ENCODE measurements at places on chromosomes 6 and 20. TPM values are rescaled to one million over a fixed set of nuclear protein-coding genes. Genes with fewer than 3 reads are reported as not detected.

Gene LY6G6C
- not detected for total RNA-seq

Gene SLC22A2
- not detected for total RNA-seq

Gene HEY2
- not detected for total RNA-seq

Gene HS3ST5
- total RNA-seq: not detected

GRCh38 chr20:8569766-8570165 is 437.7 kb downstream of the PLCB1 start:
- H3K27ac ChIP-seq: no peak overlapping the region
- no peaks in the 10 kb centered on the region for H3K4me1 ChIP-seq
- no peaks in the 10 kb centered on the region for H3K36me3 ChIP-seq
- no peak overlapping the region for H3K4me3 ChIP-seq
- DNase-seq: no peak
- H3K27me3 ChIP-seq: no peaks in the 10 kb centered on the region

GRCh38 chr20:53195876-53196610 is 223.9 kb downstream of the TSHZ2 start:
- no peak for DNase-seq
- H3K4me1 ChIP-seq: peaks cover 23% of the 10 kb centered on the region
- peaks cover 7% of the 10 kb centered on the region for H3K27me3 ChIP-seq
- H3K27ac ChIP-seq: no peak overlapping the region

DNA sequence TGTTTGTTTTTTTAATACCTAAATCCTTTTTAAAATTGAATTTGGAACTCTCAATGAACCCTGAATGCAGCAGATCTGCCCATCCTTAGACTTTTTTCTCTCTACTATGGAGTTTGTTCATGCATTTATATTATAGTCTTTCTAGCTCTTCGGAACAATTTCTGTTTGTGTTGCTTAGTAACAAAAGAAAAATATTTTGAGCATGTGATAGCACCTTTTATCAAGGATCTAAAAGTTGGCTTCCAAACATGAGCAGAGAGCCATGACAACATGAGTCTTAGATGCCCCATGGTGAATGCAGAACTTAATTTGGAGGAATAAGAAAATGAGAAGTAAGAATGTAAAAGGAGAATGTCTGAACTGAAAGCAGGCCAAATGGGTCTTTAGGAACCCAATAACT is 133.7 kb downstream of the EDN1 start:
- H3K4me1 ChIP-seq: no peaks in the 10 kb centered on the region
- no peaks in the 10 kb centered on the region for H3K36me3 ChIP-seq
- H3K27ac ChIP-seq: no peak overlapping the region
- H3K4me3 ChIP-seq: no peak overlapping the region

- H3K27me3 ChIP-seq: peaks cover 11% of the 10 kb centered on the region
- no peak overlapping the region for H3K27ac ChIP-seq
- no peak for DNase-seq
- no peaks in the 10 kb centered on the region for H3K36me3 ChIP-seq
- H3K4me1 ChIP-seq: peaks cover 4% of the 10 kb centered on the region
Observed at GRCh38 chr20:2385496-2385895, 4.8 kb downstream of the TGM6 start.

GRCh38 chr6:161434921-161435747 is 161.3 kb upstream of the AGPAT4 start:
- no peaks in the 10 kb centered on the region for H3K4me1 ChIP-seq
- H3K27ac ChIP-seq: no peak overlapping the region
- no peaks in the 10 kb centered on the region for H3K36me3 ChIP-seq
- H3K27me3 ChIP-seq: no peaks in the 10 kb centered on the region

- H3K27ac ChIP-seq: no peak overlapping the region
- no peak overlapping the region for H3K4me3 ChIP-seq
- H3K36me3 ChIP-seq: peaks cover 15% of the 10 kb centered on the region
- H3K27me3 ChIP-seq: no peaks in the 10 kb centered on the region
Observed at GRCh38 chr6:13593720-13594119, 19.3 kb downstream of the SIRT5 start.

DNA sequence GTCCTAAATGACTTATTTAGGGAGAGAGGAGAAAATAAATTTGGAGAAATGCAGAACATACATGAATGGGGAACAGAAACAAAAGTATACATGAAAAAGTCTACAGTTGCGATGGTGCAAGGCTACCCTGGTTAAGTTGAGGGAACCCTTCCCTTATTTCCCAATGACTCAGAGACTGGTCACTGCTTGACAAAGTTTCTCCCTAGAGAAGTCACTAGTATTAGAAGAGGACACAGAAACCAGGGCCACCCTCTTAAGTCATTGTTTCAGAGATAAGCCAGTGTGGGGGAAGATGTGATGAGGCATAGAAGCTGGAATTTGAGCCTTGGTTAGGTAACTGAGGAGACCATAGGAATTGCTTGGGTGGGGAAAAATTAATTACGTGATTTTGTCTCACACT is 24.4 kb upstream of the EDN1 start:
- peaks cover 2% of the 10 kb centered on the region for H3K36me3 ChIP-seq
- no peak overlapping the region for H3K27ac ChIP-seq
- H3K27me3 ChIP-seq: peaks cover 7% of the 10 kb centered on the region
- no peak for DNase-seq
